ENCODE measurements at places on chromosomes 12 and 14.
A peak's percentile ranks its signal among the peaks of the same experiment; 100 is the strongest.

DNA sequence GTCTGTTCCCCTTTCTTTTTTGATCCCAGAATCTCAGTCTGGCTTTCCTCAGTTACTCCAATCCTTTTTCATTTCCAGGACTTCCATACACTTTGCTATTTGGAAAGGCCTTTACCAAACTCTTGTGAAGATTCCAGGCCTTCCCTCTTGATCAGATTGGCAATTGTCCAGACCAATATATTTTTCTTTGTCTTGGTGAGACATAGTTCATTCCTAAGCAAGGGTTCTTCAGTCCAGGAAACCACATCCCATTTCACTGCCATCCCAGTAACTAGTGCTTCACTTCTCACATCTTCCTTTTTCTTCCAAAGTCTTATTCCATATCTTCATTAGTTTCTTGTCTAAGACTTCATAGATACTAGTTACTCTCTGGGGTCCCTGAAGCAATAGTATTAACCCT, 2.1 kb upstream of the PTPRQ start:
- H3K27me3 ChIP-seq: no peaks in the 10 kb centered on the region
- H3K4me1 ChIP-seq: no peaks in the 10 kb centered on the region
- H3K36me3 ChIP-seq: no peaks in the 10 kb centered on the region
- H3K27ac ChIP-seq: no peak overlapping the region

DNA sequence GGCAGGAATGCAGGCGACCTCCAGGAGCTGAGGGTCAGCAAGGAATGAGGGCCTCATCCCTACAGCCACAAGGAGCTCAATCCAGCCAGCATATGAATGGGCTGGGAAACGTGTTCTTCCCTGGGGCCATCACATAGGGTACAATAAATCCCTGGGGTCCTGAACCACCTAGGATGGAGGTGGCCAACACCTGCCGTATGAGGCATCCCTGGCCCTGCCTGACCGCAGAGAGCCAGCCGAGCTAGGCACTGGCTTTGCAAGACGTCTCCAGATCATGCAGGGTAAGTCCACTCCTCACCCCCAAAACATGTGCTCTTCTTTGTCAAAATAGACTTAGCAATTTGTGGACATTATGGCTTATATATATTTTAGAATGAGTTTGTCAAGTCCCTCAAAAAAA, 303.7 kb upstream of the DIO3 start:
- H3K36me3 ChIP-seq: no peaks in the 10 kb centered on the region
- no peaks in the 10 kb centered on the region for H3K27me3 ChIP-seq
- DNase-seq: no peak
- no peak overlapping the region for H3K27ac ChIP-seq

DNA sequence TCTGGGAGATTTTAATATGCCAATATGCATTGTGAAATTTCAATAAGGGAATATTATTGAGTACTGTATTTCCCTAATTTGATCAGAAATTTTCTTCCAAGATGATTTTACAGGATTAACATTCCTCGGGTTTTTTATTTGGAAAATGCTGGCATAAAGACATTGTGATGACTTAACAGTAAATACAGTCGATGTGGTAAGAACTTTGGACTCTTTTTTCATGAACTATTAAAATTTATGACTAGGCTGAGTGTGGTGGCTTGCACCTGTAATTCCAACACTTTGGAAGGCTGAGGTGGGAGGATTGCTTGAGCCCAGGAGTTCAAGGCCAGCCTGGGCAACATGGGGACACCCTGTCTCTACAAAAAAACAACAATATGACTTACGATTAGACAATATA, 197.1 kb upstream of the RASSF8 start:
- no peak overlapping the region for H3K4me3 ChIP-seq
- H3K27ac ChIP-seq: no peak overlapping the region
- no peaks in the 10 kb centered on the region for H3K36me3 ChIP-seq
- DNase-seq: no peak

GRCh38 chr12:4009979-4010704, 136.9 kb upstream of the PARP11 start:
- H3K36me3 ChIP-seq: no peaks in the 10 kb centered on the region
- H3K27me3 ChIP-seq: no peaks in the 10 kb centered on the region
- no peaks in the 10 kb centered on the region for H3K4me1 ChIP-seq
- no peak overlapping the region for H3K27ac ChIP-seq

DNA sequence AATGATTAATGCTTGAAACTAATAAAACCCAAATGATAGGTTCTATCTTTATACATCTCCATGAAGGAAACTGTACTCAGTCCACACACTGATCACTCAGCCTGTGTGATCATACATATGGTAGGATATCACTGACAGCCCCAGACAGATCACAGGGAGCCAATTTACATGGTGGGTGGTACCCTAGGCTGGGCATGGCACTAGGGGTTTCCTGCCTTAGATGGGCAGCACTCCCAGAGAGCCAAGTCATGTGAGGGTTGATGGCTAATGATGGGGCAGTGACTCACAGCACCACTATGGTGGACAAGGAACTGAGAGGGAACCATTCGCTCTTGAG, 89.6 kb upstream of the PTPRR start:
- no peaks in the 10 kb centered on the region for H3K4me1 ChIP-seq
- H3K4me3 ChIP-seq: no peak overlapping the region

DNA sequence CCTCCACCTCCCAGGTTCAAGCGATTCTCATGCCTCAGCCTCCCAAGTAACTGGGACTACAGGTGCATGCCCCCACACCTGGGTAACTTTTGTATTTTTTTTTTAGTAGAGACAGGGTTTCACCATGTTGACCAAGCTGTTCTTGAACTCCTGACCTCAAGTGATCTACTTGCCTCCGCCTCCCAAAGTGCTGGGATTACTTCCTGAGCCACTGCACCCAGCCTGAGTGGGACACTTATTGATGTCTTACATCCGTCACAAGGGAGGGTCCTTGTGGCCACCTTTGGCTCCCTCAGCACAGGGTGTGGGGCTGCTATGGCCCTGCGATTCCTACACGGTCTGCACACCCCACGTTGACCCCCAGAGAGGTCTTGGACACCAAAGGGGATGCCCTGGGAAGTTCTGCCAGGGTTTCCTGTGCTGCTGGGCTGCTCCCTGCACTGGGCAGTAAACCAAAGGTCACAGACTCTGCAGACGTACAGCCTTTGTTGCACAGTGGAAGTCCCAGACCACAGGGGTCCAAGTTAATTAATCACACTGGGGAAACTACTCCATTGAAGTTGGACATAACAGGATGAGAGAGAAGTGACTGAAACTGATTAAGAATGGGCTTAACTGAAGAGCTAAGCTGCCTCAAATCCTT, 95.7 kb downstream of the SAMD4A start:
- no peak for DNase-seq
- H3K4me1 ChIP-seq: no peaks in the 10 kb centered on the region
- no peak overlapping the region for H3K4me3 ChIP-seq
- no peaks in the 10 kb centered on the region for H3K36me3 ChIP-seq

GRCh38 chr12:119363490-119363889, 29.0 kb downstream of the CCDC60 start:
- no peak for DNase-seq
- H3K27ac ChIP-seq: no peak overlapping the region
- no peaks in the 10 kb centered on the region for H3K27me3 ChIP-seq

DNA sequence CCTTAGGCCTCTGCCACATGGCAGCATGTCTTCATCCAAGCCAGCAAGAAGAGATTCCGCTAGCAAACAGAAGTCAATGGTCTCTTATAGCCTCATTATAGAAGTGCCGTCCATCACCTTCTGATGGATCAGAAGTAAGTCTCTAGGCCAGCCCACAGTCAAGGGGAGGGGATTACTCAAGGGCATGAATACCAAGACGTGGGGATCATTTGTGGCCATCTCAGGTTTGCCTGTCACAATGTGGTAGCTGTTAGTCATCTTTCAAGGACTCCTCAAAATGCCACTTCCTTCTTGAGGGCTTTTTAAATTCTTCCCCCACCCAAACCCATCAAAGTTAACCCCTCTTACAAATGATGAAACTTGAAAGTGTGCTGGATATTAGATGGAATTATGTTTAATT, 8.1 kb upstream of the ADCY6 start:
- H3K4me3 ChIP-seq: no peak overlapping the region
- peaks cover 16% of the 10 kb centered on the region for H3K4me1 ChIP-seq
- H3K27me3 ChIP-seq: no peaks in the 10 kb centered on the region

GRCh38 chr14:22510527-22511110, 78.4 kb downstream of the DAD1 start:
- no peaks in the 10 kb centered on the region for H3K36me3 ChIP-seq
- no peaks in the 10 kb centered on the region for H3K4me1 ChIP-seq
- no peak overlapping the region for H3K4me3 ChIP-seq
- no peaks in the 10 kb centered on the region for H3K27me3 ChIP-seq
- DNase-seq: no peak

- DNase-seq: peak; percentile 77
- no peaks in the 10 kb centered on the region for H3K36me3 ChIP-seq
- peaks cover 5% of the 10 kb centered on the region for H3K4me1 ChIP-seq
- H3K4me3 ChIP-seq: no peak overlapping the region
- H3K27ac ChIP-seq: peak overlapping the region; percentile 98
These were observed 7.0 kb upstream of the UBC start for GRCh38 chr12:124921200-124922031.

DNA sequence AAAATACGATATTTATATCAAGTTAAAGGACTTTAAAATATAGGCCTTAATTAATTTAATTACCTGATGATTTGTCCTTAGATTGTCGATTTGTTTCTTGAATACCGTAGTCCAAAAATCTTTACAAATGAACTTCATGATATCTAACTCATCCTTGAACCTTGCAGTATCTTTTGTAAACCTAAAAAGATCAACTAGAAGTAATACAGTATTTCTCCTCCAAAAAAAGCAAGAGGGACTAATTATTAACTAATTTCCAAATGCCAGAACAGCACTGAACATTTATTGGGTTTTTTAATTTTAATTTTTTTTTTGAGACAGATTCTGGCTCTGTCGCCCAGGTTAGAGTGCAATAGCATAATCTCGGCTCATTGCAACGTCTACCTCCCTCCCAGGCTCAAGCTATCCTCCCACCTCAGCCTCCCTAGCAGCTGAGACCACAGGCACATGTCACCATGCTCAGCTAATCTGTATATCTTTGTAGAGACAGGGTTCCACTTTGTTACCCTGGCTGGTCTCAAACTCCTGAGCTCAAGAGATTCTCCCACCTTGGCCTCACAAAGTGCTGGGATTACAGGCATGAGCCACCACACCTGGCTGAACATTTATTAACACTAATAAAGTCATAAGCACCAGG, 11.8 kb downstream of the TRAPPC6B start:
- H3K27ac ChIP-seq: no peak overlapping the region
- DNase-seq: no peak
- no peak overlapping the region for H3K4me3 ChIP-seq
- H3K4me1 ChIP-seq: no peaks in the 10 kb centered on the region
- H3K27me3 ChIP-seq: no peaks in the 10 kb centered on the region

DNA sequence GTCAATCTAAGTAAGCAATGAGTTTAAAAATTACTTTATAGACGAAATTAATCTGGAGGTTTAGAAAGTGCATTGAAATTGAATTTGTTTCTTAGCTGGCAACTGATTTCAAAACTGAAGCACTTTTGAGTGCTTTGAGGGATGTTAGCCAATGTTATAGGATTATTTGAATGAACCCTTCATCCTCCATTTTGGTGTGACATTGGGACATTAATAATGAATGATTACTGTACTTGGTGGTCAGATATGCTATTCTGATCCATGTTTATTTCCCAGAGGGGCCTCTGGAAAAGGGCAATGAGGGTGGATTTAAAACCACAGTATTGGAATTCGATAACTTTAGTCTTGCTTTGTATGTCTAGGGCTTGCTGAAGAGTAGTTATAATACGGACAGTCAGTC, 183.2 kb downstream of the AKAP6 start:
- DNase-seq: no peak
- H3K27ac ChIP-seq: no peak overlapping the region
- no peaks in the 10 kb centered on the region for H3K4me1 ChIP-seq
- no peaks in the 10 kb centered on the region for H3K27me3 ChIP-seq
- no peak overlapping the region for H3K4me3 ChIP-seq

DNA sequence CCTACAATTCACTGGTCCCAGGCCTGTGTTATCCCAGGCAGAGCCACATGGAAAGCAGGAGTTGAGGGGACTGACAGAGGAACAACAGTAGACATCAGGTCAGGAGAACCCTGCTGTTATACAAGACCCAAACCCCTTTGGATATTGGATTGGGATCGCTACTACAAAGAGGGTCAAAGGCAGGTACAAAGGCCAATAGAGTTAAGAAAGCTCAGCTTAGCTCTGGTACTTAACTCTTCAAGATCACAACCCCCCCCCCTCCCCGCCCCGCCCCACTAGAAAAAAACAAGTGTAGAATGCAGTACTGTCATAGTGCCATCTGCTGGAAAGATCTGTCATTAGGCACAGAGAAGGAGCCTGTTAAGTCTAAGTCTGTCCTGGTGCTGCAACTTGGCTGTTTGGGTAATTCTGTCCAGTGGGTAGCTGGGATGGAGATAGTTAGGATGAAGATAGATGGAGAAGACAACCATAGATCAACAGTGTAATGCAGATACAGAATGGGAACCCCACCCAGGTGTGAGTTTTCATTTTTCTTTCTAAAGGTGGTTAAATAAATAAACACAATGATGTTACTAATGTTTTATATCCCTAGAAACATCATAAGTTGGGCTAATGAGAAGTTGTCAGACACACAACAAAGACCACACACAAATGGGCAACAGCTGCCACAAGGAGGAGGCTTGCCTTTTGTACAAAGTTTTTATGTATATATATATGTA, 17.2 kb downstream of the REM2 start:
- peak; percentile 55 for DNase-seq
- no peak overlapping the region for H3K4me3 ChIP-seq

DNA sequence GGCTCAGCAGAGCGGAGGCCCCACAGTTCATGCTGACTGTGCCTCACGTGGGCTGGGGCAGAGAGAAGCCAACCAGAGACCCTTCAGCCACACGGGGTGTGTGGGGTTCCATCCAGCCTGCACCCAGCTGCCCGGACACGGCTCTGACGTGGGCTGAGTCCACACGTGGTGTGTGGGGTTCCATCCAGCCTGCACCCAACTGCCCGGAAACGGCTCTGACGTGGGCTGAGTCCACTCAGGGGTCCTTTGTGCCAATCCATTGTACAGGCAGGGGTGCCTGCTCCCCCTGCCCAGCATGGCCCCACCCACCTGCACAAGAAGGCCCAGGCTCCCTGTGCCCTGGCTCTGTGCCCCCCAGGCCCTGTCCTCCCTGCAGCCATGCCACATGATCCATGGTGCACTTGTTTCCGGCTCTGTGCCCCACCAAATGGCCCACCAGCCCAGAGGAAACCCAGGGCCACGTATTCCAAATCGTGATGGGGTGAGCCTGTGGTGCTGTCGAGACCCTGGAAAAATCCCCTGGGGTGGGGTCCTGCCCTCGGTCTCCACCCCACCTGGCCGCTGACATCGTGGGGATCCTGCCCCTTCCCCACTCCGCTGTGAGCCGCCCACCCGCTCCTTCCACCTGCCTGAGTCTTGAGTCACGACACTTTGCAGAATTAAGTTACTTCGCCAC, 99.3 kb upstream of the SFSWAP start:
- H3K27ac ChIP-seq: no peak overlapping the region
- H3K4me3 ChIP-seq: no peak overlapping the region
- DNase-seq: no peak
- no peaks in the 10 kb centered on the region for H3K4me1 ChIP-seq

DNA sequence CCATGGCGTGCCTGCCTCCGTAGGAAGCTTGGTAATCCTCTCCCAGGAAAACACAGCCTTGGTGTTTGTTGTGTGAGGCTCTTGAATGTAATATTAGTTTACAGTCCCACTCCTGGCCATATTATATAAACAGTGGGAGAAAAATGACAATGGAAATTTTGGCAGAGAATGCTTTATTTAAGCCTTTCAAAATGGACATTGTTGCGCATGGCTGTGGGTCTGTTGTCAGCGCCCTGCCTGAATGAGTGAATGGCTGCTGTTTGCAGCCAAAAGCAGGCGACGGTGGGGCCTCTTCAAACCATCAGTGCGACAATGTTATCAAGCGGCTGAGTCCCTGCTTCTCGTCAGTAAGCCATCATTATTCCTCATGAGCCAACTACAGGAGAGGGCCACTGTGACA, 201.8 kb upstream of the RMST start:
- no peaks in the 10 kb centered on the region for H3K4me1 ChIP-seq
- no peak overlapping the region for H3K4me3 ChIP-seq
- no peaks in the 10 kb centered on the region for H3K27me3 ChIP-seq
- DNase-seq: no peak
